ENCODE measurements at places on chromosomes 7 and 10. TPM values are rescaled to one million over a fixed set of nuclear protein-coding genes. Genes with fewer than 3 reads are reported as not detected.

GIMAP7 gene
- total RNA-seq: 21.4 TPM

FOXI2 gene
- total RNA-seq: not detected

STOX1 gene
- total RNA-seq: 0.41 TPM

DUSP5 gene
- total RNA-seq: 6.2 TPM

VENTX gene
- total RNA-seq: 0.54 TPM

RGR gene
- total RNA-seq: 1.9 TPM

PTPRZ1 gene
- total RNA-seq: 0.41 TPM

OR2A5 gene
- total RNA-seq: not detected

PPP1R9A gene
- total RNA-seq: 21.9 TPM

All from Right ventricle myocardium inferior (tissue), 1 donor.